ENCODE measurements at places on chromosomes 12 and 14.

- DNase-seq, result peak; percentile 13
Measured at GRCh38 chr12:25436206-25437030, 116.7 kb downstream of the LMNTD1 start.

DNA sequence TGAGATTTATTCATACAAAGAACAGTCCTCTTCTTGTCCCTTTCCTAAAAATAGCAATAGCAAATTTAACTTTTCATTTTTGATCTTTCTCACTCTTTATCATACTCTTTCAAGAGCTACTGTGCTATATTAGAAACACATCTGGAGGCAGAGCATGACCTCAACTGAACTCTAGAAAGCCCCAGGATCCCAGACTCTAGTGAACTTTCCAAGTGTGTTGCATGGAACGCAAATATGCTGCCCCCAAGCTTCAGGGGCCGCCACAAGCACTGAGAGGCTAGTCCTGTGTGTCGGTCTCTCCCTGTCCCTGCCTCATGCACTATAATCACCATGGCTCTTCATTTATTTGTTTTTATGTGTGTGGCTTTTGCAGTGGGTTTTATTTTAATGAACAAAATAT, 38.7 kb upstream of the ZNF641 start:
- DNase-seq, result no peak

DNA sequence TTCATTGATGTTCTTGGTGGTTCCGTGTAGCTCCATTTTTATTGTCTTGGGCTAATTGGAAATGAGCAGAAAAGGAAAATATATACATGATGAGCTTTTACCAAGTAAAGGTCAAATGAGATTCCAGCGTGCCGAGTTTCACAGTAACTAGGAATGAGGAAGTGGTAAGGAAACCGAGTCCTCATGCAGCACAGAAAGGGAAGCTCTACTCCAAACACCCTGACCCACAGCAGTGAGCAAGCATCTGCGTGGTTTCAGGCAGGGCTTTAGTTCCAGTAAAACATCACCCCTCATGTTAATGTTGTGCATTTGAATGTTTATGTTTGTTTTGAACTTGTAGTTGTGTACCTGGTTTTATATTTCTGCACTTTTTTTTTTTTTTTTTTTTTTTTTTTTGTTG, 208.0 kb downstream of the SLC41A2 start:
- DNase-seq, result no peak

GRCh38 chr12:127400221-127400620, 866.7 kb upstream of the TMEM132C start:
- no peak for DNase-seq

GRCh38 chr14:70952485-70952884, 45.2 kb downstream of the PCNX1 start:
- DNase-seq, result no peak

- no peak for DNase-seq
Measured at GRCh38 chr14:104472536-104473243, 106.9 kb upstream of the C14orf180 start.

GRCh38 chr14:22039938-22040780, 366.5 kb upstream of the OR4E1 start:
- no peak for DNase-seq

DNA sequence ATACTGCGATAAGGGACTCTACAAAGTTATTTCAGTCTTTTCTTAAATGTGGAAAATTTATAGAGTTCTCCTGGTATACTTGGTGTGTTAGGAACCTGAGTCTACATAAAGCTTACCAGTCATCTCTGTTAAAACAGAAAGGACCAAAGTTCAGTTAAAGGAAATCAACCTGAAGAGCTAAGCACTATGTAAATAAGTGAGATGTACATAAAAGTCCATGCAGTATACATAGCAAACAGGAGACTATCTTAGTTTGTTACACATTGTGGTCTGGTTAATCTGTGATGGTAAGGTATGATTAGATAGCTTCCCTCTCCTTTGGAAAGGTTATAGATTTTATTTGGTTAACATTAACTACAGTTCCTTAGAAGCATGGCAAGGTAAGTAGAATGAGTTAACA, 75.9 kb downstream of the ATP2B1 start:
- DNase-seq, result no peak

GRCh38 chr14:26598081-26598671, 343 bp upstream of the NOVA1 start:
- DNase-seq, result peak; percentile 89

DNA sequence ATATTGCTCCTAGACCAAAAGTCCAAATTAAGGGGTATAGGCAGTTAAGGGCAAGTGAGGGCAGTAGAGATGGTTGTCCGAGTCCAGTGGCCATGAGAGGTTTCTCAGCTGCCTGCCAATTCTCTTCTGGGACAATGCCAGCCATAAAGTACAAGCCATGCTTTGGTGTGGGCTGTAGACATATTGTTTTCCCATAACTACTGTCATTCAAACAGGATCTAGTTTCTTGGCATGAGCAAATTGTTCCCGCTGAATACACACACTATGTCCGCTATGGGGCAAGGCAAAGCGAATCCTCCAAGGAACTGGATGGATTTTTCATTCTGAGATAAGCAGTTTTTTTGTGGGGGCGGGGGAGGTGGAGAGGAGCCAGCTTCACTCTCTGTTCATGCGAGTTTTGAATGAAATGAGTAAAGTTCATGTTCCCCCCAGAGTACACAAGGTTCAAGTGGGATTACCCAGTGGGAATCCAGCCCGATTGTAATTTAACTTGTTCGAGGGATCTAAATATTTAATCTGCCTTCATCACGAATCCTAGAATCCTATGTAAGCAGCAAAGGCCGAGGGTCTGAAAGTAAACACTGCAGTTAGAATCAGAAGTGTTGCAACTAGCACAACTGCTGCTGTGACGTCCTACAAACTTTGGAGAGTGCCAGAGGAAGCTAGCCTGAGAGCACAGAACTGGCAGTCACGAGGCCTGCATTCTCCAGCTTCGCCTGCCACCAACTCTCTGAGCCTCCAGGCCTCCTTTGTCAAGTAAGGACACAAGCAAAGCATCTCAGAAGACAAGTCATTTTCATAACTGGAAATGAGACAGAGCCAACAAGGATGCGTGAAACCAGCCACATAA, 137.0 kb downstream of the CRADD start:
- peak; percentile 87 for DNase-seq

GRCh38 chr14:83421711-83422110, 1888.1 kb upstream of the SEL1L start:
- no peak for DNase-seq
